ENCODE measurements at places on chromosomes 7 and 10. TPM values are rescaled to one million over a fixed set of nuclear protein-coding genes. Genes with fewer than 3 reads are reported as not detected.

GRCh38 chr10:3364768-3365480 lies 192.3 kb upstream of the PITRM1 start:
- no peak overlapping the region for H3K27ac ChIP-seq
- no peaks in the 10 kb centered on the region for H3K27me3 ChIP-seq
- no peak for DNase-seq
- H3K4me3 ChIP-seq = no peak overlapping the region
- H3K4me1 ChIP-seq = no peaks in the 10 kb centered on the region

DNA sequence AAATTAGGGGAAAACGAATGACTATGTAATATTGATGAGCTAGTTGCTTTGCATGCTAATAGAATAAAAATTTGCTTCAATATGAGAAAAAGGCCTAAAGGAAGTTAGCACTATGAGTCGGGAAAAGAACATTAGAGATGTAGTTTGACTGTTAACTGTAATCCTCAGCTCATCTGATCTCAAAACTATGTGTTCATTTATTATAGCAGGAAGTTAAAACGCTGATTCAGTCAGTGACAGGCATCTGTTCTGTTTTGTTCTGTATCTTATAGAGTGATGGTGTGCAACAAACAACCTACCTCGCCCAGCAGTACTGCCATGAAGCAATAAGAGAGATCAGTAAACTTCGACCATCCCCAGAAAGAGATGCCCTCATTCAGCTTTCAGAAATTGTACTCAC lies 48.6 kb downstream of the PDSS1 start:
- no peak overlapping the region for H3K27ac ChIP-seq
- DNase-seq = no peak
- H3K36me3 ChIP-seq = peaks cover 5% of the 10 kb centered on the region
- no peak overlapping the region for H3K4me3 ChIP-seq
- peaks cover 23% of the 10 kb centered on the region for H3K4me1 ChIP-seq

DNA sequence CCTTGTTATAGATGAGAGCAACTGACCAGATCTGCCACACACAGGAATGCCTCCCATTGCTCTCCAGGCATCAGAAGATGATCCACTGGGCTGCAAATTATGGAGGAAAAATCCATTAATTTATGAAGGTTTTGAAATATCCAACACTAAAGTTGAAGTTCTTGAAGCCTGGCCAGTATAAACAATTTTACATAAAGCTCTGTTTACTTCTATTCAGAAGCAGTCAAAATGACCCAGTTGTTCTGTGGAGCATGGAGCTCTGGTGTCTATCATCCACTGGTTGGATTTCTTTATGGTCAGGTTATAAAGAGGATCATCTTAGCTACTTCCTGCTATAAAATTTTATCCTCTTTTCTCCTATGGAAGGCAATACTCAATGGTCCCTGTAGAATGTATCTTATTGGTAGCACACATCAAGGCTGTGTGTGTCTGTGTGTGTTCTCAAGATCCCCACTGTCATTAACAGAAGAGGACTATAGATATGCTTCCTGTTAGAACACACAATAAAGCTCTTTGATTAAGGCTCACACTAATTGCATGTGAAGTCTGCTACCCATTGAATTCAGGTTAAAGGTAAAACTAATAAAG lies 747.4 kb downstream of the SUGCT start:
- no peak overlapping the region for H3K27ac ChIP-seq
- no peaks in the 10 kb centered on the region for H3K27me3 ChIP-seq
- H3K4me1 ChIP-seq = no peaks in the 10 kb centered on the region
- no peak for DNase-seq

Gene SPDYE1
- total RNA-seq = not detected

Gene ELMO1
- total RNA-seq = 81.6 TPM

GRCh38 chr7:82542665-82543064 lies 99.1 kb upstream of the CACNA2D1 start:
- H3K4me3 ChIP-seq = no peak overlapping the region
- H3K4me1 ChIP-seq = no peaks in the 10 kb centered on the region
- H3K27ac ChIP-seq = no peak overlapping the region
- no peaks in the 10 kb centered on the region for H3K27me3 ChIP-seq

DNA sequence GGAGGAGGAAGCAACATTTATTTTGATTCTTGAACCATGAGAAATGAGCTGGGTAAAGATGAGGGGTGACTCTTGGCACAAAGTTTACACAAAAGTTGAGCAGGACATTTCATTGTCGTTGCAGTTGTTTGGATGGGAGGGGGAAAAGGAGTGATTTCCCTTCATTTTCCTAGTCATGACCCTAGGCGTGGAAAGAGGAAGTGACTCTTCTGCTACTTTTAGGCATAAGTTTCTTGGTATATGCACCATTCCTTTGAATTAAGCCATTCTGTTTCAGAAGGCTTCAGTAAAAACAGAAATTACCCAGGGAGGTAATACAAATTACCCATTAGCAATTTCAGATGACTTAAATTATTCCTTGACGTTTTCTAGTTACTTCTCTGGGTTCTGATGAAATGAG lies 113.9 kb upstream of the FAM171A1 start:
- no peak overlapping the region for H3K27ac ChIP-seq
- DNase-seq = no peak
- H3K27me3 ChIP-seq = no peaks in the 10 kb centered on the region
- H3K4me3 ChIP-seq = no peak overlapping the region
- no peaks in the 10 kb centered on the region for H3K4me1 ChIP-seq

- H3K27me3 ChIP-seq = no peaks in the 10 kb centered on the region
- no peak overlapping the region for H3K4me3 ChIP-seq
- H3K27ac ChIP-seq = no peak overlapping the region
- no peaks in the 10 kb centered on the region for H3K36me3 ChIP-seq
- DNase-seq = no peak
- no peaks in the 10 kb centered on the region for H3K4me1 ChIP-seq
These were observed 246.2 kb upstream of the PPP2R2D start for GRCh38 chr10:131654471-131655087.

DNA sequence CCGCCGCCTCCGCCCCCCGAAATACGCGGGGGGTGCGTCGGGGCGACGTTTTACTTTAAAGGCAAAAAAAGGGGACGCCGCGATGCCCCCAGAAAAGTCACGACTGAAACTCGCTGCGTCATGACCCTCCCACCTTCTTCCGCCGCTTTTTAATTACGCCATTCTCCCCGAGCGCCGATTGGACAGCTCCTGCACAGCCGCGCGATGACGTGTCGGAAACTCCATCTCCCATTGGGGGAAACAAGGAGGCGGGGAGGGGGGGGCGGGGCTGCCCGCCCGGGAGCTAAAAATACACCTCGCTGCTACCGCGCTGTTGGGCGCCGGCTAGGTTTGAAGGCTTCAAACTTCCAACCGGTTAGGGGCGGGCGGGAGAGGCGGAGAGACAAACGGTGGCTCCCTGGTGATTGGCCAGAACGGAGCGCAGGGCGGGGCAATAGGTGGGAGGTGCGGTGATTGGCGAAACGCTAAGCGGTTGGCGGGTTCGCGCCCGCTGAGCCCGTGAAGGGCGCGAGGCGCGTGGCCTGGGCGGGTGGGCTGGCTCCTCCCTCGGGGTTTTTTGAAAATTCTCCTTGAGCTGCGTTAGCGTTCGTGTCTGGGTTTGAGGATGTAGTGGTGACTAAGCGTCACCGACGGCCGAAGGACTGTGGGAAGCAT lies at the start of gene RHEB:
Gene RHEB (minus strand): TSS at position 131 of the 654 bp plus-strand sequence. CDS start 384 bp downstream, outside the sequence.
- peak; percentile 93 for DNase-seq
- H3K4me1 ChIP-seq = peaks cover 7% of the 10 kb centered on the region
- peak within 1 kb of the TSS; percentile 98 for H3K4me3 ChIP-seq
- peak within 1 kb of the TSS; percentile 91 for H3K27ac ChIP-seq
- H3K27me3 ChIP-seq = no peaks in the 10 kb centered on the region

GRCh38 chr7:122764020-122764419 lies 61.3 kb upstream of the RNF148 start:
- no peaks in the 10 kb centered on the region for H3K36me3 ChIP-seq
- no peaks in the 10 kb centered on the region for H3K27me3 ChIP-seq
- no peak overlapping the region for H3K4me3 ChIP-seq
- H3K4me1 ChIP-seq = no peaks in the 10 kb centered on the region
- no peak for DNase-seq
- H3K27ac ChIP-seq = no peak overlapping the region
